ENCODE measurements at places on chromosomes 12 and 14.

- DNase-seq, result no peak
Observed at GRCh38 chr12:54641554-54641953, 6.6 kb downstream of the DCD start.

- DNase-seq, result no peak
Observed at GRCh38 chr12:79635676-79636075, 55.1 kb downstream of the PAWR start.

DNA sequence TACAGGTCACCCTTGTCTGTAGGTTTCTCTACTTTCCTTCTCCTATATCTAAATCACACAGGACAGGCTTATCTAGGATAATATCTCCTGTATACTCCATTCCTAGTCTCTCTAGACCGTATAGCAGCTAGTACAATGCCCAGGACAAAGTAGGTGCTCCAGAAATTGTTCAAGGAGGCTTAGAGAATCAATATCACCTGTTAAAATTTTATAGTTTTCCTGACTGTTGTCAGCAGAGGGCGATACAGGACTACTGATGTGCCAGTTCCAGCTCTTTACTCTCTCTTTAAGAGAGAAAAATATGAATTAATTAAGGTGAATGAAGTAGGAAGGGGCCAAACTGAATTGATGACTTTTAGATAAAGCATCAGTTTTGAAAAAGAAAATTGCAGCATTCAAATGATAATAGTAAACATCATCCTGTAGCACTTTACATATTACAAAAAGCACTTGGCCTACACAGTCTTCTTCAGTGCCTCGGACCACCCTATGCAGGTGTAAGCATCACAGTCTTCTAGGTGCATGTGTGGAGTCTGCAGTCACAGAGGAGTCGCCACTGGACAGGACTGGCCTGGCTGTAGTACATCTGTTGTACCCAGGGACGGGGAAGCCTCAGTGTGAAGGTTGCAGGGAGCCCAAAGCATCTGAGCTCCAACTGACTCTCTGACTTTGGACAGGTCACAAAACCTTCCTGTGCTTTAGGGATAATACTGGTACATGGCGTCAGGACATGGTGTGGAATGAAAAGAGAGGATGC lies 61.9 kb upstream of the MAX start:
- DNase-seq, result peak; percentile 55

DNA sequence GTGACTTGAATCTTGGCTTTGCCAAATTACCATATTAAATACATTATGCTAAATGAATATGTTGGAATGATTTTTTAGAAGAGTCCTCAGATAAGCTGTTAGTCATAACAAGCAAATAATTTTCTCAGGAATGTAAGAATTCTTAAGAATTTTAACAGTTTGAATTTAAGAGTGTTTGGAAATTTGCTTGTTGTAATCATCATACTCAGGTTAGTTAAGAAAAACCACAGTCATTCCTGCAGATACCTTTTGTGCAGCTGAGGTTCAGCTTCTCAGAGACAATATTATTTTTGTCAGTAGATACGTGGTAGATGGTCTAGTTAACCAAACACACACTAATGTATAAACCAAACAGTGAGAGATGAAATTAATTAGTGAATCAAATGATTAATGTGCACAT lies 8.9 kb downstream of the WNK1 start:
- no peak for DNase-seq

DNA sequence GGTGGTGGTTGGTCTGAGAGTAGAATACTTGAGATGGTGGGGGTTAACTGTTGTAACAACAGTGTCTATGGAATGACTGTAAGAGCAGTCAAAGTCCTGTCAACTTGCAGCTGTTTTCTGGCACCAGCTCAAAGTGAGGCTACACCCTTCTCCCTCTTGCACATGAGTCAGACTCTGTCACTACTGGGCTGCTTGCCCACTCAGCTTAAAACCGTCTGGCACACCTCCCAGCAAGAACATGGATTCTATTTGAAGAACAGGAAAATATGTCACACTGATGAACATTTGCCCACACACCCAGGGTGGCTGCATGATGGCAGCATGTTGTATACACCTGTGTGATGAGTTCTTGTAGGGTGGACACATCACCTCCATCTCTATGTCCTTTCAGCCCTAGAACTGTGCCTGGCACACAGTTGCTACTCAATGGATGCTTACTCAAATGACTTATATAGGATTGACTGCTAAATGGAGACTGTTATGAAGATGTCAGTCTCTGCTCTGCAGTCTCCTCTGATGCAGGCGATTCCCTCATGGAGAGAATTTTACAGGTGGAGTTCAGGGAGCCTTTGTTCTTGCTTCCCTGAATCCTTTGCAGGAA lies 19.3 kb upstream of the SERPINA6 start:
- no peak for DNase-seq

GRCh38 chr14:105074601-105075053 lies 9.4 kb upstream of the GPR132 start:
- no peak for DNase-seq

- no peak for DNase-seq
Observed at GRCh38 chr12:56578983-56579546, 51.1 kb downstream of the BAZ2A start.

- no peak for DNase-seq
Observed at GRCh38 chr14:60169722-60170121, 4.5 kb upstream of the DHRS7 start.

DNA sequence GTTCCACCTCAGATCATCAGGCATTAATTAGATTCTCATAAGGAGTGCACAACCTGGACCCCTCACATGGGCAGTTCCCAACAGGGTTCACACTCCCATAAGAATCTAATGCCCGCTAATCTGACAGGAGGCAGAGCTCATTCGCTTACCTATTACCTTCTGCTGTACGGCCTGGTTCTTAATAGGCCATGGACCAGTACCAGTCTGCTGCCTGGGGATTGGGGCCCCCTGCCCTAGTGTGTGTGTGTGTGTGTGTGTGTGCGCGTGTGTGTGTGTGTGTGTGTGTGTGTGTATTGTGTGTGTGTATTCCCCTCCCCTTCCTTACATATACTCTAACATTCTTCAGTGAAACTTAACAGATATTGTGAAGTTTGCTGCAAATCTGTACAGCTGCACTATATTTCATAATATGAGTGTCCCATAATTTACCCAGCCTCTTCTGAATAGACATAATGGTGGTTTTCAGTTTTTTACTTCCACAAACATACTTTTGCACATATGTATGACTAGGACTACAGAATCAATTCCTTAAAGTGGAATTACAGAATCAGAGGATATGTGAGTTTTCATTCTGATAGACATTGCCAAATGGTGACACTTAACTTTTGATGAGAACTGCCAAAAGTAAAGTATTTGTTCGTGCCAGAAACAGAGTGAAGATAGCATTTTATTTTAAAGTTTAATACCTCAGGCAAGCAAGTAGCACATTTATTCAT lies 205.2 kb upstream of the EEA1 start:
- no peak for DNase-seq

- no peak for DNase-seq
Observed at GRCh38 chr14:68386950-68387779, 405.7 kb downstream of the ZFP36L1 start.

DNA sequence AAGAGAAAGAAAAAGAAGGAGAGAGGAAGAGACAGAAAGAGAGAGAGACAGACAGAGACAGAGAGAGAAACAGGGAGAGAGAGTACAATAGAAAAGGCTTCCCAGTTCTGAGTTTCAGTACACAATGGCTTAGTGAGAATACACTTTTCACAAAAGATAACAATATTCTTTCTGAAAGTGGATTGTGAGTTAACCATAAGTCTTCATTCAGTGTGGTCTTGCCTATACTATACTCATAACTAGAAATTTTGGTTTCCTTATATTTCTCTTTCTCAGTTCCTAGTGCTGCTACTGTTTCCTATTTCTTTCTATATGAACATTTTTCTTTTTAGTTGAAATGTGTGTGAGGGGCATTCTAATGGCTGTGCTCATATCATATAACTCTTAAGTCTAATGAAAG lies 9.3 kb downstream of the CD163L1 start:
- no peak for DNase-seq

DNA sequence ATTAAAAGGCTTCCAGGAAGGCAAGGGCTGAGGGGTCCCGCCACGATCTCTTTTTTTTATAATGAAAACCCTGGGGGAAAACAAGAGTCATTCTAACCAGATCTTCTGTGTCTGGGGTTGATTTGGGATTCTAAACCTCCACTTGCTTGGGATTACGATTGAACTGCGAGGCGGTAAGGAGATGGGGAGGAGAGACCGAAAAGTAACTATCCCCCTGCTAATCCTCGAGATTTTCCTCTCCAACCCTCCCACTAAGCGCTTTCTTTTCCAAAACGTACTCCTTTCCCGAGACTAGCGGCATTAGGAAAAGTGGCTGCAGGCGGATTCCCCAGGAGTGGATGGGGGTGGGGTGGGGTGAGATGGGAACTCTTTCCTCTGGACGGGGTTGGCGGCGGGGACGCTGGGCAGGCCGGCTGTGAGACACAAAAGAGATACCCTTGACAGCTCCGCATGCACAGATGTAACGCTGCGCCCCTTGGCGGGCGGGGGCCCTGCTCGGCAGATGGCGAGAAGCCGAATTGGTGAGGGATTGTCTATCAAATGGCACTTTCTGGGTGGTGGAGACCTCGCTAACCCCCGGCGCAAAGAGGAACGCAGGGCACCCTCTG lies 830 bp upstream of the SRRM4 start:
- no peak for DNase-seq

- DNase-seq, result no peak
Observed at GRCh38 chr12:90593596-90594295, 361.2 kb downstream of the CCER1 start.

- DNase-seq, result no peak
Observed at GRCh38 chr14:32609388-32609787, 280.3 kb downstream of the AKAP6 start.

- DNase-seq, result peak; percentile 53
Observed at GRCh38 chr12:4567073-4567881, 5.3 kb downstream of the DYRK4 start.

- no peak for DNase-seq
Observed at GRCh38 chr14:87767567-87767901, 225.4 kb downstream of the GALC start.

DNA sequence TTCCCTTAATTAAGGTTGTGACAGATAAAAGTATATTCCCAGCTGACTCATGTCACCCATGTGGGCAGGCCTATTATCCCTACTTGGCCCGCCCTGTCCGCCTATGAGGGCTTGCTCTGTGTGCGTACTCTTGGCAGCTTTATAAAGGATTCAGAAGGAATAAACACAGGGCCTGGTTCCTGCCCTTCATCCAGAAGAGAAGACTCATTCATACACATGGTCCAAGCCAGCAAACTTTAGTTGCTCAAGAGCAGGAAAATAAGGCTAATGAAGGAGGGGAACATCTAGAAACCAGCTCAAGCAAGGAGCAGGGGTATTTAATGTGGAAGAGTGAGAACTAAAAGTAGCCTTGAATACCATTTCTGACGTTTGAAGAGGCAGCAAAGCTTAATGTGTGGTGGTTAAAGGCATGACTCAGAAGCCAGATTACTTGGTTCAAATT lies 141.9 kb downstream of the CRADD start:
- DNase-seq, result no peak

- no peak for DNase-seq
Observed at GRCh38 chr14:80313806-80314205, 102.5 kb upstream of the DIO2 start.

DNA sequence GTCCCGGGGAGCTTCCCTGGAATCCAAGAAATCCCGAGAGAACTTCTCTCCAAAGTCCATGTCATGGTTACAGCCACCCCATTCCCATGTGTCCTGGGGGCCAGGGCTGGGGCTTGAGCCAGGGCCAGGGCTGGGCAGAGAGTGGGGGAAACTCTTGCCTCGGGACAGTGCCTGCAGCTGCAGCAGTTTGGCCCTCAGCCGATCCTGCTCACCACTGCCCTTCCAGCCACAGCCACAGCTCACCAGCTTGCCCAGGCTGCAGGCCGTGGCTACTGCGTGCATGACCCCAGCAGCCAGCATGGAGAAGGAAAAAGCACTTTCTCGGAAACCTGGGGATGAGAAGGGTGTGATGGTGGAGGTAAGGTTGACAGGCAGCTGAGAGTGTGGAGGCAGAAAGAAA lies 3.5 kb downstream of the WNT10B start:
- DNase-seq, result no peak

GRCh38 chr12:93857991-93858447 lies 180.8 kb downstream of the CRADD start:
- DNase-seq, result no peak

- DNase-seq, result no peak
Observed at GRCh38 chr14:20827326-20827725, 24.7 kb upstream of the RNASE1 start.

GRCh38 chr14:63478010-63478409 lies 65.2 kb downstream of the PPP2R5E start:
- DNase-seq, result peak; percentile 72

GRCh38 chr12:68113644-68114043 lies 45.9 kb downstream of the IFNG start:
- DNase-seq, result no peak

GRCh38 chr12:88431246-88431645 lies 149.0 kb downstream of the KITLG start:
- no peak for DNase-seq

DNA sequence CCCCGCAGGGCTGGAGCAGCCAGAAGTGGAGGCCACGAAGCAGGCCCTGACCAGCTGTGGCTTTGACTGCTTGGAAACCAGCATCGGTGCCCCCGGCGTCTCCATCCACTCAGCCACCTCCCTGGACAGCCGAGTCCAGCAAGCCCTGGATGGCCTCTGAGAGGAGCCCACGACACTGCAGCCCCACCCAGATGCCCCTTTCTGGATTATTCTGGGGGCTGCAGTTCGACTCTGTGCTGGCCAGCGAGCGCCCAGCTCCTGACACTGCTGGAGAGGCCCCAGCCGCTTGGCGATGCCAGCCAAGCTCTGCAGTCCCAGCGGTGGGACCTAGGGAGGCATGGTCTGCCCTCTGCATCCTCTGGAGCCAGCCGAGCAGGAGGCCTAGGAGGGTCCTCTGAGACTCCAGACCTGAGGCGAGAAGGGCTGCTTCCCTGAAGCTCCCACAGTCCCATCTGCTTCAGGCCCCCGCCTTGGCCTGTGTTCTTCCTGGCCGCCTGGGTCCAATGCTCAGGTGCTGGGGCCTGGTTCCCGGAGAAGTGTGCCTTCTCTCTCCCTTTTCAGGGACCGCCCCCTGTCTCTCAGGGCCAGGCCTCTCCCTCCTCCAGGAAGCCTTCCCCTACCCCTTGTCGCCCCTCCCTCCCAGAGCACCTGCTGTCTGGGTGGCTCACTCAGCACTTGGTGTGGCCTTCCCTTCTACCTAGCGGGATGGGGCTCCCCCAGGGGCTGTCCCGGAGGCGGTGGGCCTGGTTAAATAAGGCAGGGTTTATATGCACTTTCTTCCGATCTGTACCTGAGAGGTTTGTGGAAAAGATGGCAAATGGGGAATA lies 23.0 kb downstream of the MVK start:
- peak; percentile 41 for DNase-seq

DNA sequence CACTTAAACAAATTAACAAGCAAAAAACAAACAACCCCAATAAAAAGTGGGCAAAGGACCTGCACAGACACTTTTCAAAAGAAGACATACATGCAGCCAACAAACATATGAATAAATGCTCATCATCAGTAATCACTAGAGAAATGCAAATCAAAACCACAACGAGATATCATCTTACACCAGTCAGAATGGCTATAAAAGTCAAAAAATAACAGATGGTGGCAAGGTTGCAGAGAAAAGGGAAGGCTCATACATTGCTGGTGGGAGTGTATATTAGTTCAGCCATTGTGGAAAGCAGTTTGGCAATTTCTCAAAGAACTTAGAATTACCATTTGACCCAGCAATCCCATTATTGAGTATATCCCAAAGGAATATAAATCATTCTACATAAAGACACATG lies 34.6 kb upstream of the NT5DC3 start:
- DNase-seq, result no peak

GRCh38 chr12:123089140-123089539 lies 61.8 kb downstream of the PITPNM2 start:
- DNase-seq, result no peak

Measured in GM20000 (cell line).